ENCODE measurements at places on chromosomes 12 and 14. TPM values are rescaled to one million over a fixed set of nuclear protein-coding genes. Genes with fewer than 3 reads are reported as not detected.
A peak's percentile ranks its signal among the peaks of the same experiment; 100 is the strongest.

DNA sequence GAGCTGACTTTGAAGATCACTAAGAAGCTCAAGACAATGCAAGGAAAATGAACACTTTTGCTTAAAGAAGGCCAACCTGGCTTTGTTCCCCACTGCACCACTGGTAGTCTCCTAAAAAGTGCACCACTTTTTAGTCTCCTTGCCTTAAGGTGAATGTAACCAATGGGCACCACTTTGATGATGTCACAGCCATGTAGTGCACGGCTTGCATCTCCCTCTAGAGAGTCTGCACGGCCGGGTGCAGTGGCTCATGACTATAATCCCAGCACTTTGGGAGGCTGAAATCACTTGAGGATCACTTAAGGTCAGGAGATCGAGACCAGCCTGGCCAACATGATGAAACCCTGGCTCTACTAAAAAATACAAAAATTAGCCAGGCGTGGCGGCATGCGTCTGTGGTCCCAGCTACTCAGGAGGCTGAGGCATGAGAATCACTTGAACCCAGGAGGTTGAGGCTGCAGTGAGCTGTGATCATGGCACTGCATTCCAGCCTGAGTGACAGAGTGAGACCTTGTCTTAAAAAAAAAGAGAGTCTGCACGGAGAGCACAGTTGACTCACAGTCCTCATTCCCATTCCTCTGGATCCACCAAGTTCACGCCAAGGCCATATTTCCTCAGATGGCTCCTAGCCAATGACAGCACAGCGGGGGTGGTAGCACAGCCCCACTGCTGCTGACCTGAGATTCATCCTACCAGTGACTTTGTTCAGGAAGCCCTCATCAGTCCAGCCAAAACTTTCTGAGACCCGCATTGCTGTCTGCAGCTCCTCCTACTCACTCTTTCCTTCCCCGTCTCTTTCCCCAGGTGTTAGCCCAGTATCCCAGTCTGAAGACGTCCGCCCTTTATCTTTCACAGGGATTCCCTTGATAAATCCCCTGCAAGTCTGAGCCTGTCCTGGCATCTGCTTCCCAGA lies 16.5 kb upstream of the IFT81 start:
- DNase-seq: no peak

PDE3A gene
- 7.8 TPM for total RNA-seq

- no peak for DNase-seq
Measured at GRCh38 chr14:77598366-77599070, 17.9 kb downstream of the SPTLC2 start.

DNA sequence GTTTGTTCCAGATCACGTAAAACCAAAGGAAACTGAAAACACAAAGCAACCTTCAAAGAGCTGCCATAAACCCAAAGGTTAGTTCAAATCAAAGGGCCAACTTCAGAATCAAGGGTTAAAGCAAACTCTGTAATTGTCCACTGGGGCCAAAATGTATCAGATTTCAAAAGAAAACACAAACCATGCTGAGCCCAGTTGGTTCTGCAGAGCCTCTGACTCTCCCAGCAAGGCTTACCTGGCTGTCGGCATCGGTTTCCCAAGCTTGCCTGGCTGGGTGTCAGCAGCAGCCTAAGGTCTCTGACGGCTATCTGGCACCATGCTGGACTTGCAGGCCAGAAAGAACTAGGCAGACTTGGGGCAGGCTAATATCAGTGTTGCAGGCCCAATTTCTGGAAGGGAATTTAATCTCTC lies 125.3 kb downstream of the DAD1 start:
- DNase-seq: no peak

PPFIBP1 gene
- 108 TPM for total RNA-seq

DNA sequence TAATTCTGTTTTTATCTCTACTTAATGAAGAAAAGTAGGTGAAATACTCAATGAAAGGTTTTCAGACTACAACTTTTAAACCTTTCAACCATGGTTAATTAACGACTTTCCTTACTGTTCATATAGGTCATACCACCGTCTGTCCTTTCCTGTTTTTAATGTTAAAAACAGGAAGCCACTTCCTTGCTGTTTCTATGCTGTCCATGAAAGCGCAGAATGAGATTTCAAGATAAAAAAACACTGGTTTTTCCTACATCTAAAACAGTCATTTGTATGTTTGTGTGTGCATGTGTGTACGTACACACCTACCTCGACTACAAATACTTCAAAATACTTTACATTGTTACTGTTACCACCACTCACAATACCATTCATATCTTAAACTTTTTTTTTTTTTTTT lies 27.3 kb downstream of the SPTLC2 start:
- no peak for DNase-seq

- DNase-seq: peak; percentile 7
Measured at GRCh38 chr14:52835122-52835903, 43.9 kb upstream of the GNPNAT1 start.

KERA gene
- 3.0 TPM for total RNA-seq

CLEC4C gene
- total RNA-seq: not detected

GRCh38 chr12:113497693-113498092 lies 26.0 kb upstream of the LHX5 start:
- no peak for DNase-seq

AKAP5 gene
- 31.7 TPM for total RNA-seq

DCN gene
- total RNA-seq: 46.3 TPM

POU6F1 gene
- total RNA-seq: 14.5 TPM

DNA sequence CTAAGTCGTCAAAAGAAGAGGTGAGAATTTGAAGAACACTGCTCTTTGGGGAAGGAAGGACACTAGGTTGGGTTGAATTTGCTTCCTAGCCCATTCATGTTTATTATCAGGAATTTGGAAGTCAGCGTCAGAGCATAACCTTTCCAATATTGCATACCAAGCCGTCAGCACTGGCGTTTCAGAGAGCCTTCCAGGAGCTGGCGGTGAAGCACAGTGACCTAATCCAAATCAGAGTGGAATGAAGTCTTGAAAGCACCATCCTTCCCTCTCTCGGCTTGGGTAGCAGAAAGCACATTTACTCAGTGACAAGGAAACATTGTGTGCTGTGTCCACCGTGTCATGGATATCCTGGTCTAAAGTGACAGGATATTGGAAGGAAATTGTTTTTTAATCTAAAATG lies 240.3 kb upstream of the PELI2 start:
- no peak for DNase-seq

SOX5 gene
- total RNA-seq: 209 TPM

- no peak for DNase-seq
Measured at GRCh38 chr12:76872415-76872814, 6.4 kb downstream of the CSRP2 start.

DNA sequence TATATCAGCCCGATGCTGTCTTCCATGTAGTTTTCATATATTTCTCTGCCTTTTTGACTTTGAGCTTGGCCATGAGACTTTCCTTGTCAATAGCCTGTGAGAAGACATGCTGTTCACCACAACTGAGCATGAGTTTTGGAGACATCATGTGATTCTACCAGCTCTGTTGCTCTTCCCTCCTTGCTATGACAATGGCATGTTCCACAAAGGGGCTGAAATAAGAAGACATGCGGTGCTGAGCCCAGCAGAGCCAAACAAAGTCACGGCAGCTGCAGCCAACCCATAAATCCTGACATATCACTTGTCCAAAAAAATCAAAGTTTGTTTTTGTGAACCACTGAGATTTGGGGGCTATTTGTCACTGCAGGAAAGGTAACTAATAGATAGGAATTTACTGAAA lies 343.4 kb upstream of the KITLG start:
- no peak for DNase-seq
